ENCODE measurements at places on chromosomes 7 and 10.

DNA sequence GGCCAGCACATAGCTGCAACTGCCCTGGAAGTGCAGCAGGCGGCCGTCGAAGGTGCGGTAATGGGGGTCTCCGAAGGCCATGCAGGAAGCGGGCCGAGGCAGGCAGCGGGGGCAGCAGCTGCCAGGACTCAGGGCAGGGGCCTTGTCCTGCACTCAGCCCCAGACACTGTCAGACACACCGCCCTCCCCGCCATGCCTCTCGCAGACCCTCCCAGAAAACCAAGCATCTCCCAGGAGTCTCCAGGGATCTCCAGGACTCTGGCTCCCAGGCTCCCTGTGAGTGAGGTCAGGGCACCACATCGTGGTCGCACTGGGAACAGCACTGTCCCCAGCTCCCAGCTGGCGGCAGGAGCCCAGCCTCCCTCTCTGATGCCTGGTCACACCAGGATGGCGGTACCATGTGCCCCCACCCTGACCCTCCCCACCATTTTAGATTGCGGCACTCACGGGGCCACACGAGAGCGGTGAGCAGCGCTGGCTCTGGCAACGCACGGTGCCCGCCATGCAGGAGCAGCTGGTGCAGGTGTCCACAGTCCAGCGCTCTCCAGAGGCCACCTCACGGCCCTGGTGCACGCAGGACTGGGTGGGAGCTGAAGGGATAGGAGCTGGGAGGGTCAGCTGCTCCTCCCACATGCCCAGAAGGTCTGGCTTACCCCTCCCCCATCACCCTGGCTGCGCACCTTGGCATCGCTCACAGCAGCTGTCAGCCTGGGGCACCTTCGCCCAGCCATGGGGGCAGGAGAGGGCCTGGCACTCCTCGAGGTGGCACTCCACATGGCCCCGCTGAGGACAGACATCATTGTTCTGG, 17.5 kb downstream of the ATP6V1F start:
- DNase-seq: no peak

GRCh38 chr7:40483630-40484029, 348.8 kb downstream of the SUGCT start:
- DNase-seq: no peak

DNA sequence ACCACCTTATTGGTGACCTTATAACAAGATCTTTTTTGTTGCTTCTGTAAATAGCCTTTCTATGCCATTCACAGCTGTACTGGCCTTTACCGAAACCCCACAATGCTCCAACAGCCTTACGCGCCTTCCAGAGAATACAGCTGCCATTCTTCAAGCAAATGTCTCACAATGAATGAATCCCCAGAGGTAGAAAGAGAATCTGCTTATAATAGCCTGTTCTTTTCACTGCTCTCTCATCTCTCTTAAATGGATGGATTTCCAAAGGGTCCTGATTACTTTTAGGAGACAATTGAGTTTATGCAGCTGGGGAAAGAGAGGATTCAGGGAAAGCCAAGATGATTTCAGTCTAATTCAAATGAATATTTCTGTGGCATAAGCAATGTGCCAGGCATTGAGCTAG, 183.1 kb upstream of the PDE1C start:
- no peak for DNase-seq

DNA sequence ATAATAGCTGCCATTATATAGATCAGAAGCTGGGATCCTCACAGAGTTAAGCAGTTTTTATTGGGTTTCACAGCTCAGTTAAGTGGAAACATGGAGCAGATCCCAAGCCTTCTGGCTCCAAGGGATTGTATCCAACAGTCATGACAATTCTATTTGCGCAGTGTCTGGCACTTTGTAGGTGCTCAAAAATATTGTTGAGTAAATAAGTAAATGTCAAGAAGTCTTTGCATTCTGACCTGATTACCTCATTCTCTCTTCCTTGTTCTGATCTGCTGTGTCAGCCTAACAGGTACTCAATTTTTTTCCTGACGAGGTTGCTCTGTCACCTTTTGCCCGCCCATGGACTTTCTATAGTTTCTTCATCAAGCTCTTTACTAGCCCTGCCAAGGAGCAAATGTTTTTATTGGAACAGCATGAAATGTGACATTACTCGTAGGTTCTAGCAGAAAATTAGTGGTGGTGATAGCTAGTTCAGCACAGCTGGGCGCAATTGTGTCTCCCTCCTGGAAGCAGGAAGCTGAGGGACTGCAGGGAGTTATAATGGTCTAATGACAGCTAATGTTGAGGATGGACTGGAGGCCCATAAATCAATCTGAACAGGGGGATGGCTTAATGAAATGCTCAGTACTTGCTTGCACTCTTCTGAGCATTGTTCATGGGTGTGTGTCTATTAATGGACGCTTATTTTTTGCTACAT, 680.2 kb downstream of the CCSER2 start:
- DNase-seq: no peak

- no peak for DNase-seq
These were observed 265.4 kb upstream of the DGKB start for GRCh38 chr7:15167912-15168311.

- no peak for DNase-seq
These were observed 61.1 kb upstream of the LRRC18 start for GRCh38 chr10:49000437-49001398.

DNA sequence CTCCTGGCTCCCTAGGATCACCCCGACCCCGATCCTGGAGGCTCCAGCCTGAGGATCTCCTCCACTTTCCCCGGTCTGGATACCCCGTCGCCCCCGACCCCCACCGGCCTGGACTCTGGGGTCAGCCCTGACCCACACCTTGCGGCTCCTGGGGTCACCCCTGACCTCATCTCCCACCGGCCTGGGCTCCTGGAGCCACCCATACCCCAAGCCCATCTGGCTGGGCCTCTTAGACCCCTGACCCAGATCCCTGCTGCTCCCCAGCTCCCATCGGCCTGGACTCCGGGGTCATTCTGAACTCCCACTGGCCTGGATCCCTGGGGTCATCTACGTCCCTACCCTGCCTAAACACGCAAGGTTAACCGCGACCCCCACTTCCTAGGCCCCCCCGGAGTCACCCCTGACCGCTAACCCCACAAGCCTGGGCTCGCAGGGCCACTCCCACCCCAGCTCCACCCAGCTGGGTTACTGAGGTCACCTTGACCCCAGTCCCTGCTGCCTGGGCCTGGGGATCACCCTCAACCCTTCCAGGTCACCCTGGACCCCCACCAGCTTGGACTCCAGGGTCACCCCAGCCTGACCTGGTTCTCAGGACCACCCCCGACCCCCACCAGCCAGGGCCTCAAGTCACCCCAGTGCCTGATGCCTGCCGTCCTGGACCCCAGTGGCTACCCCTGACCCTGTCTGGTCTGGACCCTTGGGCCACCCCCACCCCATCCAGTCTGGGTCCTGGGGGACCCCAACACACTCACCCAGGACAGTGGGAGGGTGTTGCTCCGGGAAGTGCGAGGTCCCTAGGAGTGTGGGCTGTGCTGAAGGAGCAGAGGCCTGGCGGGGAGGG, 1.2 kb downstream of the FOXK1 start:
- DNase-seq: no peak

DNA sequence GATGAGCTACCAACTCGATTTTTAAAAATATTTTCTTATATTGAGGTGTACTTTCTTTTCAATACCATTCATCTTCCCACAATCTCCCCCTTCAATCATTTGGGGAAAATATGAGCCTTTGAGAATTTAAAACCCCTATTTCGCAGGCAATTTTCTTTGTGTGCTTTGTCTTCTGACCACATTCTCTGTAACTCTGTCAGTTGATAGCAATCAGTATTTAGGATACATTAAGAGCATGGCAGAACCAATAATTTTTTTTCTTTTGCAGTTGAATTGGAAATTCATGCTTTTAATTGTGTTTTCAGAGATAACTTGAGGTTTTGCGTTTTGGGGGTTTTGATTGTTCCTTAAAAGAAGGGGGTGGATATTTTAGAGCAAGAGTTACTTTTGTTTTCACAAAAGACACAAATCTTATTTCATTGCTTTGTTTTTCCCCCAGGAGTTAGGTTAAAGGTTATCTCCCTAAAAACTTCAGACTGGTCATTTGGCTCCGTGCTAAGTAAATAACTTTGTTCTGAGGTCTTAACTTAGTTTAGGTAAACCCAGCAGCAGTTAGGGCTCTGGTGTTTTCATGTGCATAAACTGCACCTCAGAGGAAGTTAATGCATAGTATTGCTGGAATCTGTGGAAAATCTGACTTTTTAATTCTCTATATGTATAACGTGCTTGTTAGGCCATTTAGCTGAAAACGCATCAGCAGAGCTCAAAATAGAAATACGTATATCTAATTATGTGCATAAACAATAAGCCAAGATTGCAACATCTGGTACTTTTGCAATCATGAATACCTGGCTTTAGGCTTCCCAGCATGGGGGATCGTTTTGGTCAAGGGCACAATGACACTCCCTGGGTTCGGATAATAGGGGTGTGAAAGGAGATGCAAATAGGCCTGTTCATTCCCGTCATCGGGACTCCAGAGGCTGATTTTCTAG, 676.4 kb upstream of the ANKRD30A start:
- DNase-seq: no peak

DNA sequence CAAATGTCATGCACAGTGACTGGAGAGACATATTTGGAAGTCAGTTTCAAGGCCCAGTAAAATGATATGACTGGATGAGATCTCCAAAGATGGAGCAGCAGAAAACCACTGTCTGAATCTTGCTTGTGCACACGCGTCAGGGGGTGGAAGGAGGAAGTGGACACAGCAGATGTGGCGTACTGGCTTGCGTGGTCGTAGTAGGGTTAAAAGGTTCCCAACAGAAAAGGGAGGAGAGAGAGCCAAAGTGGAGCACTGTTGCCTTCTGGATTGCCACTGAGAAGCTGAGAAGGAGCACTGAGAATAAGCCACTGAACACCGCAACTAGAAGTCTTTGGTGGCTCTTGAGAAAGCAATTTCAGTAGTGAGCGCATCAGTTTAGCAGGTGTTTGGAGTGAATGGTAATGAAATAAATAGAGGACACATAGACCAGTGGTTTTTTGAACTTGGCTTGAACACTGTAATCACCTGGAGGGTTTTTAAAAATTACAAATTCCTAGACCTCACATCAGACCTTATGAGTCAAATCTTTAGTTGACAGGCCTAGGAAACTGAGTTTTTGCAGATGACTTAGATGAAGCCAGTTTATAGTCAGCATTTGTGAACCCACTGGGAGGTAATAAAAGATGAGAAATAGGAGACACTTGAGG, 227.3 kb downstream of the PTEN start:
- DNase-seq: no peak

DNA sequence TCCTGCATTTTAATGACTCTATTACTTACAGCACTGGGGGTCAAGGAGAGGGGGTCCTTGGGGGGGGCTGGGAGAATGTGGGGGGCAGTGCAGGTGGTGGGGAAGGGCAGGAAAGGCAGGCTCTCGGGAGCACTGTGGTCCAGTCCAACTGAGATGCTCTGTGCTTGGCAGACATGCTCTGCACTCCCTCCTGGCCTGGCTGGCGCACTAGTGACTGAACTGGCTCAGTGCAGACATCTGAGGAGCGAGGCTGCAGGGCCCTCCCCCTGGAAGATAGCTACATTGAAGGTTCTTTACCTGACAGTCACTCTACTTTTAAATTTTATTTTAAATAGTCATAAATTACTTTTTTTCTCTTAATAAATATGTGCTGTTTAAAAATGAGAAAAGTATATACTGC, 105.7 kb downstream of the NEURL1 start:
- DNase-seq: no peak

GRCh38 chr10:79397051-79397450, 48.4 kb downstream of the ZCCHC24 start:
- no peak for DNase-seq

DNA sequence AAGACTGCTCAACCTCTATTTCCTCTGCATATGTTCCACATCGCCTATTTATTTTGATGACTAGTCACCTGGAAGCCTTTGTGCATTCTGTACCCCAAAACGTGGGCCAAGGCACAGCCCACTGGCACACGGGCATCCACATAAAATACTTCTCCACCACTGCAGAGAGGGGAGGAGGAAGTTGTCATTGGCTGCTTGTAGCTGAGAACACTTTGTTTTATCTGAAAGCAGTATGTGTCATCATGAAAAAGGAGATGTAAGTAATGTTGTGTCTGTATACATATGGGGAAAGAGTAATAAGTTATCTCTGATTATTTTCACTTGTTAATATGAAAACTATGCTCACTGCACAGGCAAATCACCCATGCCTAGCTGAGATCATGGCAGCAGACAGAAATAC, 48.2 kb upstream of the AMPH start:
- DNase-seq: no peak

GRCh38 chr10:132326925-132327324, 5.1 kb upstream of the LRRC27 start:
- DNase-seq: no peak

- DNase-seq: no peak
These were observed 16.3 kb downstream of the TSPAN12 start for GRCh38 chr7:120841608-120842007.

DNA sequence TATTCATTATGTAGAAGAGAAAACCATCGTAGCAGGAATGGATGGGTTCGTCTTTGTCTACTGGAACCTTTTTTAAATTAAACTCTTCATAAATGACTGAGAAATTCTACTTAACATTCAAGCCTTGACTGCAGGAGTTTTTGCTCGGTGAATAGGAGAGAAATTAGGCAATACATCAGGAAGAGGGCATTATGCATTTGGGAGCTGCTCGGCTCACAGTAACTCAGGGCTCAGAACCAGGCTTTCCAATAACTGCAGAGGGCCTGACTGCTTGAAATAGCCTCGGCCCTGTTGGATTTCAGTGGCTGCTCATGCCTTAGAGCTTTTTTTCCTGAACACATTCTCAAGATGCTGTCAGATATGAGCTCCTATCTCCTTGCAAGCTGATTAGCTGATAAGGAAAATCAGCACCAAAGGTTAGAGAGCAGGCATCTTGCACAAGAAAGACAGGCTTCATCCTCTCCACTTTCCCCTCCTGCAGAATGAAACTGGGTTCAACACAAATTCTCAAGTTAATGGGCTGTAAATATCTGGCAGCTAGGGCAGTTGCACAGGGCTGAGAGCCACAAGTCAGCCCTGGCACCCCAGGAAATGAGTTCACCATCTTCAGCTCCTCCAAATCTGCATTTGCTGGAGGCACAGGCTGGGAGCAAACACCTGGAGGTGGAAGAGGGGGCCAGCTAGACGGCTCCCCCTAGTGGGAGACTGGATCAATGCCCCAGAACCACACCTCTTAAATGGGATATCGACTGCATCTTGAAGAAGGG, 24.3 kb downstream of the TECTB start:
- DNase-seq: no peak

DNA sequence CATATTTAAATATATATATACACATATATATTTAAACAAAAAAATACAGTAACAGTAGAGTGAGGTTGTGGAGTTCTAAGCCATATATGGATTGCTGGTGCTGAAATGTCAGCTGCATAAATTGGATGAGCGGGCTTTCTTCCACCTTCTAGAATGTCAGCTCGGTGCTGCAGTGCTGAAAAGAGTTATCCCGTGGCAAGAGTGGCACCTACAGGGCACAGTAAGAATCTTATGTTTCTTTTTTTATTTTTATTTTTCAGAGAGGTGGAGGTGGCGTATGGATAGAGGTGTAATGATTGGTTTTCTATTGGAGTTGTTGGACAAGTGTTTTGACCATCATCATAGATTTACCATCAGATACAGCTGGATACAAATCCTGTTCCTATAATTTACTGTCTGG, 86.2 kb upstream of the DYNC1I1 start:
- no peak for DNase-seq

GRCh38 chr10:19968745-19969144, 152.5 kb downstream of the PLXDC2 start:
- DNase-seq: no peak

- no peak for DNase-seq
These were observed 140.1 kb downstream of the ITGA8 start for GRCh38 chr10:15579605-15580004.

- DNase-seq: no peak
These were observed 31.0 kb downstream of the FRMPD2 start for GRCh38 chr10:48243487-48243886.

- DNase-seq: no peak
These were observed 142.4 kb upstream of the MEOX2 start for GRCh38 chr7:15828881-15829280.

Measured in NCI-H187 treated with DMSO at 0.1 percent for 48 hours (cell line).